ENCODE measurements at places on chromosomes 3 and 15.

DNA sequence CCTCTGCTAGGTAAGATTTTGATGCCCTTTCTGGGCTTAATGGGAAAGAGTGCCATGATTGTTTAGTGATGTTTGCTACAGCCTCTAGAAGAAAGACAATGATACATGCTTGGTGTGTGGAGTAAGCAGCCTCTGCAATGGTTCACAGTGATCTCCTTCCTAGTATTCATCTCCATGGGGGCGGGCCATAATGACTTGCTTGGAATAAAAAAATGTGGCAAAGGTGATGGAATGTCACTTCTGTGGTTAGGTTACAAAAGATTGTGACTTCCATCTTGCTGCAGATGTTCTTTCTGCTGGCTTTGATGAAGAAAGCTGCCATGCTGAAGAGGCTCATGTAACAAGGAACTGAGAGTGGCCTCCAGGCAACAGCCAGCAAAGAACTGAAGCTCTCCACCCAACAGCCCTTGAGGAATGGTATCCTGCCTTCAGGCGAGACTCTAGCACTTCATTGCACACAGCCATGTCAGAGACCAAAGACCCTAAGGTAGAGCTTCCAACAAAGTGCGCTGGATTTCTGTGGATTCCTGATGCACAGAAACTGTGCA is 139.1 kb upstream of the LRIG1 start:
- DNase-seq, result no peak

DNA sequence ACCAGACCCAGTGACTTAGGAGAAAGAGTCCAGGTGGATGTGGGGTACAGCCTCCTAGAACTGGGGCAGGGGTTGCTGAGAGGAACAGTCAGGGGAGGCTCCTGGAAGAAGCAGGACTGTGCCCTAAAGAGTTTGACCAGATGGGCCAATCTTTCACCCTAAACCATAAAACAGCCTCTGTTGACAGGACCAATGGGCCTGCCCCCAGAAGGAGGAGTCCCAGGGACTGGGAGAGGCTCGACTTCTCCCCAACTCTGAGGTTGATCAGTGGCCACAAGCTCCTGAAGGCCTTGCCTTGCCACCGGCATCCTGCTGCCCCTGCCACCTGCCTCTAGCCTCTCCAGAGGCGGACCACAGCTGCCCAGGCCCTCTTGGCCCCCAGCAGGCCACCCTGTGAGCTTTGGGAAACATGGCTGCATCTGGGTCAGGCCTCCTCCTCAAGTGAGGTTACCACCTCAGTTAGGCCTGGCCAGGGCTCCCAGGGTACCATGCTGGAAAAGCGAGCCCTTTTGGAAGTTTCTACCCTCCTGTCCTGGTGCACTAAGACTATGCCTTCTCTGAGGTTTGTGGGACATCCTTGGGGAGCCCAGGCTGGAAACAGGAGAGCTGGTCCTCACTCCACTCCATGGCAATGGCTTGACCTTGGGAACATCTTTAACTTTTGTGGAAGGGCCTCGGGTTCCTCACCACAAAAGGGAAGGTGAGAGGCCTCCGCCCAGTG is 2.8 kb downstream of the VIPR1 start:
- DNase-seq, result no peak

DNA sequence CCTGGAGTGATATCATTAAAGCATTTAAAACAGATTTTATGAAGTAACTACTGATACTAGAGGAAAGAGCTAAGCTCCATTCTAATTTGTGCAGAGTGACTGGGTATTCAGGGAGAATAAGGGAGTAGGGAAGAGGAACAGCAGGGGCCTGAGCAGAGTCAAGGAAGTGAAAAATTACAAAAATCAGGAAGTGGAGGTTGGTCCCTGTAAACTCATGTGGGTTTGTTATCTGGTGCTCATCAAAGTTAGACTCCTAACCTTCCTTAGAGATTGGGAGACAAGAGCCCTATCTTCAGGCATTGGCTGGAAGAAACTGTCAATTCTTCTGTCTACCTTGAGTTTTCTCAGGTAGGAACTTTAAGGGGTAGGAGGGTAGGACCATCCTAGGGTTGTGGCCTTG is 82.5 kb downstream of the NEK11 start:
- no peak for DNase-seq

GRCh38 chr3:157113832-157114505 is 46.0 kb downstream of the CCNL1 start:
- no peak for DNase-seq

GRCh38 chr15:31551323-31551722 is 224.7 kb downstream of the KLF13 start:
- DNase-seq, result no peak
